Stimulated activated CD8-positive, alpha-beta memory T cell treated with anti-CD3 and anti-CD28 coated beads, Interleukin-7, amount 100 ng/mL, for 1 hour (primary cell): ENCODE measurements at places on chromosomes 4 and X.

- DNase-seq, result no peak
Observed at GRCh38 chr4:128601991-128602695, 207.4 kb upstream of the JADE1 start.

DNA sequence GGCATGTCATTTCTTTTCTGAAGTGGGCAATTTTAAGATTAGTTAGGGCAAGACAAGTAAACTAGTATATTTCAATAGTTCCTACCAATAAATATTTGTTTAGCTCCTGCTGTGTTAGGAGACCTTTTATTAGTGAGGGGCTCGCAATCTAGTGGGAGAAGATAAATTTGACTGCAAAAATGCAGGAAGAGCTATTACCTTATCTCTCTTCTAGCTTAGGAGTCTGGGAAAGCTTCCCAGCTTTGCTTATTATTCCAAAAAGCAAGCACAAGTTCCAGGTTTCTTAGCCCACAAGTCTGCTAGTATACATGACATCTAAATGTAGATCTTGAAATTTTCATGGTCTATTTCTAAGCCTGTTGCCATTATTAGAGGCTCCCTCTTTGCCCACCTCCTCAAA is 191.1 kb downstream of the GC start:
- no peak for DNase-seq

DNA sequence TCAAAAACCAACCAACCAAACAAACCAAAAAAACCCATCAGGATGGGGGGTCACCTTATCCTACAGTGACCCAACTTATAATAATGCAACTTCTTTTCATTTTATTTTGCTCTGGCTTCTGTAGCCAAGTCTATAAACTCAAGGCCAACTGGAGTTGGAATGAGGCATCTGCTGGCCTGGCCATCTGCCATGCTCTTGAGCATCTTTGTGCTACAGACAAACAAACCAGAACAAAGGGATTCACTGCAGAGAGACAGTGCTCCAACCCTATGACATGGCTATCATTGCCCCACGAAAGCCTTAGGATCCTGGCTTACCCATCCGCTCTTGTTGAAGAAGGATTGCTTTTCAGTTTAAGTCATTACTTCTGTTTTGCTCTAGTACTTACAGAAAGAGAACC is 49.2 kb upstream of the SCRG1 start:
- no peak for DNase-seq

DNA sequence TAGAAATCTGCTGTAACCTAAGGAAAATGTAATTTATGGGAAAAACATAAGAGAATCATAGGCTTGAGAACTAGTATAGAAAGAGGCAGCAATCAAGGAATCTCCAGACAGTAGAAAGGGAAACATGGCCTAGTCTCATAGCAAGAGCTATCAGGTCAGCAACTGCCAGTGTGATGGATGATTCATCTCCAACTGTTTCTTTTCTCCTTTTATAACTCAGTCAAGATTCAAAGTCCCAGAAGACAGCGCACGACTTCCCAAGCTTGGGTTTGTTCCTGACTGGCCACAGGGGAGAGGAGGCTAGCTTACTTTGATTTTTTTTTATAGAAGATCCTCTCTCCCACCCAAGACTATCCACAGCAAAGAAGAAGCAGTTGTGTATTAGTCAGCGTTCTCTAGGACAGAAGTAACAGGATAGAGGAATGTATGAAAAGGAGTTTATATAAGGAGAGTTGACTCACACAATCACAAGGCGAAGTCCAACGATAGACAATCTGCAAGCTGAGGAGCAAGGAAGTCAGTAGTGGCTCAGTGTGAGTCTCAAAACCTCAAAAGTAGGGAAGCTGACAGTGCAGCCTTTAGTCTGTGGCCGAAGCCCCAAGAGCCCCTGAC is 181.5 kb downstream of the GC start:
- DNase-seq, result no peak
